Activated CD4-positive, alpha-beta T cell treated with anti-CD3 and anti-CD28 coated beads, Interleukin-2, amount 50 U/mL, for 24 hours (primary cell): ENCODE measurements at places on chromosomes 16 and 17.

DNA sequence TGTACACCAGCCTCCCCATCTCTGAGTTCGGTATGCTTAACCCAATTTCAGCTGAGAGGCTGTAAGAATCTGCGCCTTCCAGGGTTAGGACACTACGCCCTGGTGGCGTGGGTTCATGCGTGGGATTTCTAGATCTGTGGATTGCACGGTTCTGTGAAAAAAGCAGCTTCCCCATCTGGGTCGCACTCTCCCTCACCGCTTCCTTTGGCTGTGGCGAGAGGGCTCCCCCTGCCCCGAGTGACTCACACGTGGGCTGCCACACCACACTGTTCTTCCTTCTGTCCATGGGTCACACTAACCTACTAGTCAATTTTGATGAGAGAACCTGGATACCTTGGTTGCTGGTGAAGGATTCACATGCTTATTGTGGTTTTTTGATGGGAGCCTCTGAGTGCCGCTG is 256.0 kb upstream of the MAF start:
- no peak for DNase-seq

DNA sequence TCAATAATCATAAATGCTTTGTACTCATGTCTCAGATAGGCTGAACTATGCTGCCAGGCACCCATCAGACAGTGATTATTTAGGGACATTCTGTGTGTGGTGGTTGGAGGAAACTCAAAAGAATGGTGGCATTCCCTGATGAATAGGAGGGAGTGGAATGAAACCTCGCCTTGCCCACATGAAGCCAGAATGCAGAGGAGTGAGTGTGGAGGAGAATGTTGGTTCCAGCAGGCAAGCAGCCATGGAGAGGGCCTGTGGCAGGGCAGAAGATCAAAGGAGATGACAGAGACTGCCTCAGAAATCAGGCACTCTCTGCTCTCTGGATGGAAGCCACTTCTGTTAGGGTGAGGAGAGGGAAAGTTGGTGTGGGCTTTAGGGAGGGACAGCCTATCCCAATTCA is 22.5 kb downstream of the KCTD19 start:
- no peak for DNase-seq

DNA sequence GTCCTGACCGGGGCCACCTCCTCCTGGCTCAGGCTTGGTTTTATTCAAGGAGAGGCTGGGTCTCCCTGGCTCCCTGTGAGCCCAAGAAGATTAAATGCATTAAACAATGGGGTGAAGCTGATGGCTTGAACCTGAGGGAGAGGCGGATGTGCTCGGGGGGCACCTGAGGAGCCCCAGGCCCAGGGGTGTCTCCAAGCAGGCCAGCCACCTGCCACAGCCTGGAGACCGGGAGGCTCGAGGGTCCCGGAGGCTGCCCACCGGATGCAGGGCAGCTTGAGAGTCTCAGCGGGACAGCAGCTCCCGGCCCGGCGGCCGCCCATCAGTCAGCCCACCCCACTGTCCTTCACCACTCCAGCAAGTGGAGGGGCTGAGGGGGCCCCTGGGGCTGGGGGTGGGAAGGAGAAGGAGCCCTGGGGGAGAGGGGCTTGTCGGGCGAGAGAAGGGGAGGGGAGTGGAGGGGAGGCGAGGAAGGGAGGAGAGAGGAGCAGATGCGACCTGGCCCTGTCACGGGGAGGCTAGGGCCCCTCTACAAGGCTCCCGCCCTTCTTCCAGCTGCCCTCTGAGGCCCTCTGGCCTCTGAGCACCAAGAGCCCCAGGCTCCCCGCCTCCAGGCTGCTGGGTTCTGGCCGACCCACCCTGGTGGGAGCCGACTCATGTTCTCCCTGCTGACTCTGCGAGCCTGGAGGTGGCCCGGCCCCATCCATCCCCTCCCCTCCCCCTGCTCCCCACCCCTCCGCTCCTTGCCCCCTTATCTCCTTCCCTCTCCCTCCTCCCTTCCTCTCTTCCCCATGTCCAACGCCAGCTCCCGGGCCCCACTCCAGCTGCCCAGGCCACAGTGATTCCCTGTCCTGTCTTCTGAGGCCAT is 13.2 kb downstream of the CD7 start:
- no peak for DNase-seq

- peak; percentile 23 for DNase-seq
These were observed 2.5 kb downstream of the ALOX15B start for GRCh38 chr17:8041249-8041928.

GRCh38 chr16:53085931-53086421 is 31.2 kb downstream of the CHD9 start:
- no peak for DNase-seq

DNA sequence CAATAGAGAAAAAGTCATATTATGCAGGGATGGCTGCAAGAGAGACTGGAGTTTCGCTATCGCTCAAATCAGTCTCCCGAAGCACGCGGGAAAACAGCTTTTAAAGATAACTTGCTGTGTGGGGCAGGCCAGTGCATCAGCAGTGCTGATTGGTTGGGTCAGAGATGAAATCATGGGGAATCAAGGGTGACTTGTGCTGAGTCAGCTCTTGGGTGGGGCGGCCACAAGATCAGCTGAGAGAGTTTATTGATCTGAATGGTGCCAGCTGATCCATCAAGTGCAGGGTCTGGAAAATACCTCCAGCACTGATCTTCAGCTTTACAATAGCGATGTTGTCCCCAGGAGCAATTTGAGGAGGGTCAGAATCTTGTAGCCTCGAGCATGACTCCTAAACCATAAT is 430.5 kb downstream of the RBFOX1 start:
- no peak for DNase-seq

- DNase-seq = no peak
These were observed 83.3 kb downstream of the NOG start for GRCh38 chr17:56676810-56677209.

DNA sequence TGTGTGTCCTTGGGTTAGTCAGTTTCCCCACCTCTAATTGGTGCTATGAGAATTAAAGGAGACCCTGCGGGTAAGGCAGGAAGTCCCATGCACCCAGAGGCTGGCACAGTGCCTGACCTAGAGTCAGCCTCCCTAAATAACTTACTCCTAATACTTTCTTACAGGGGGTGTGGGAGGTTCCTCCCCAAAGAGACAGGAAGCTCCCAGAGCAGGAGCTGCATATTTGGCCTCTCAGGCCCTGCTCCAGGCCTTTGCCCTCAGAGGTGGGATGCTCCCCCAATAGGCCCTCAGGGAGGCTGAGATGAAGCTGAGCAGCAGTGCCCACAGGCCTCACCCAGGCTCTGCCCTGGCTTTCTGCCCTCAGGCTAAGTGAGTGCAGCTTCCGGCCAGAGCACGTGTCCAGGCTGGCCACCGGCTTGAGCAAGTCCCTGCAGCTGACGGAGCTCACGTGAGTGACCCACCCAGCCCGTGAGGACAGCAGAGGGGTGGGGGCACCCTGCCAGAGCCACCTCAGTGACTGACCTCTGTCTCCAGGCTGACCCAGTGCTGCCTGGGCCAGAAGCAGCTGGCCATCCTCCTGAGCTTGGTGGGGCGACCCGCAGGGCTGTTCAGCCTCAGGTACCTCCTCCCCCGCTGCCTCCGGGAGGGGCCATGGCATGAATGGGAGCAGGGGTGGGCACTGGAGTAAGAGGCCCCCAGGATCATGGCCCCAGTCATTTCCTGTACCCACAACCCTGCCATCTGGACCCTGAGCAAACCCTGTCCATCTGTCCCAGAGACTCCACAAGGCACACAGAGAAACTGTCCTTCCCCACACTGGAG is 31.1 kb upstream of the CPNE2 start:
- DNase-seq = no peak

GRCh38 chr17:56011406-56012131 is 141.7 kb upstream of the ANKFN1 start:
- DNase-seq = no peak

DNA sequence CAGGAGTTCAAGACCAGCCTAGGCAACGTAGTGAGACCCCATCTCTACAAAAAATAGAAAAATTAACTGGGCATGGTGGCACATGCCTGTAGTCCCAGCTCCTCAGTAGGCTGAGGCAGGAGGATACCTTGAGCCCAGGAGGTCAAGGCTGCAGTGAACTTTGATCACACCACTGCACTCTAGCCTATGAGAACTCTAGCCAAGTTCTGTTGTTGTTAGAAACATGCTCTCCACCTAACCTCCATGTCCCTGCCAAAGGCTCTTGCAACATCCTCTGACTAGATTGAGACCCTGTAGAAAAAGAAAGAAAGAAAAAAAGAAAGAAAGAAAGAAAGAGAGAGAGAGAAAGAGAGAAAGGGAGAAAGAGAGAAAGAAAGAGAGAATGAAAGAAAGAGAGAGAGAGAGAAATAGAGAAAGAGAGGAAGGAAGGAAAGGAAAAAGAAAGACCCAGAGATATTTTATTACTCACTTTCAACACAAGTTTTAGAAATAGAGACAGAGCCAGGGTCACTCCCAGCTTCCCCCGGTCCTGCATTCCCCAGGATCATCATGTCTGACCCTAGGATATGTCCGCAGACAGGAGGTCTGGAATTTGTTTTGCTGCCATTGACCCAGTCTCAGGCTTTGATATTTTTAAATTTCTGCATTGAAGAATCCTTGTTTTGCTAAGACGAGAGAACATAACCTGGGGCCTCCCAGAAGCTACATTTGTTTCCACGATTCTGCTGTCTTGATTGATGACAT is 376.5 kb upstream of the CDH5 start:
- DNase-seq = no peak

DNA sequence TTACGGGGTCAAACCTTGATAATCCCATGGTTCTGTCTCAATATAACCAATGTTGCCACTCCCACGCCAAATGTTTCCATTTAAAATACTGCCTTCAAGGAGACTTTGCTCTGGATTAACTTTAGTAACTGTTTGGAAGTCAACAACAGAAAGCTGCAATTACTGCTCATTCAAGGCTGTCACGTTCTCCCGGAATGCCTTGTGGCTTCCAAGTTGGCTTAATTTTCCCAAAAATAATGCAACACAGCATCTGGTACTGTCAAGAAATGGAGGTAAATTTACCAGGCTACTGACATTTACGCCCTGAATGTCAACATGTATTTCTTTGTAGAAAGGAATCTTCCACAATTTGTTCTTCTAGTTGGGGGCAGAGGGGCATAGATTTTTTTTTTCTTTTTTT is 38.2 kb downstream of the GPRC5B start:
- DNase-seq = no peak

DNA sequence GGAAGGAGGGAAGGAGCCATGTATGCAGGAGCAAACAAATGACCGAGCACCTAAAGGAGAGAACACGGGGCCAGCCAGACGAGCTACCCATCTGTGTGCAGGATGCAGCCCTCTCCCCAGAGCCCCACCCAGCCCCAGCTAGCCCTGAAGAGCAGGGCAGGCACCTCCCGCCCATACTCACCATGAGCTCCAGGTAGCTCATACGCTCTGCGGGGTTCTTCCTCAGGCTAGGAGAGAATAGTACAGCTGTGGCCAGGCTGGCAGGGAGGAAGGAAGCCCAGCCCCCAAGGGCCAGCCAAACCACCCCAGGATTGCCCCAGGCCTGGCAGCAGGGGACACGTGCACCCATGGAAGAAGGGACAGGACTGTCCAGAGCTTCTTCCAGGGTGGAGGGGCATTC is 81.9 kb downstream of the KCNJ18 start:
- DNase-seq = no peak

GRCh38 chr17:9342225-9342624 is 233.4 kb downstream of the STX8 start:
- no peak for DNase-seq

- DNase-seq = no peak
These were observed 51.6 kb upstream of the CRISPLD2 start for GRCh38 chr16:84768061-84768807.

GRCh38 chr17:54982399-54982798 is 13.8 kb downstream of the STXBP4 start:
- no peak for DNase-seq

DNA sequence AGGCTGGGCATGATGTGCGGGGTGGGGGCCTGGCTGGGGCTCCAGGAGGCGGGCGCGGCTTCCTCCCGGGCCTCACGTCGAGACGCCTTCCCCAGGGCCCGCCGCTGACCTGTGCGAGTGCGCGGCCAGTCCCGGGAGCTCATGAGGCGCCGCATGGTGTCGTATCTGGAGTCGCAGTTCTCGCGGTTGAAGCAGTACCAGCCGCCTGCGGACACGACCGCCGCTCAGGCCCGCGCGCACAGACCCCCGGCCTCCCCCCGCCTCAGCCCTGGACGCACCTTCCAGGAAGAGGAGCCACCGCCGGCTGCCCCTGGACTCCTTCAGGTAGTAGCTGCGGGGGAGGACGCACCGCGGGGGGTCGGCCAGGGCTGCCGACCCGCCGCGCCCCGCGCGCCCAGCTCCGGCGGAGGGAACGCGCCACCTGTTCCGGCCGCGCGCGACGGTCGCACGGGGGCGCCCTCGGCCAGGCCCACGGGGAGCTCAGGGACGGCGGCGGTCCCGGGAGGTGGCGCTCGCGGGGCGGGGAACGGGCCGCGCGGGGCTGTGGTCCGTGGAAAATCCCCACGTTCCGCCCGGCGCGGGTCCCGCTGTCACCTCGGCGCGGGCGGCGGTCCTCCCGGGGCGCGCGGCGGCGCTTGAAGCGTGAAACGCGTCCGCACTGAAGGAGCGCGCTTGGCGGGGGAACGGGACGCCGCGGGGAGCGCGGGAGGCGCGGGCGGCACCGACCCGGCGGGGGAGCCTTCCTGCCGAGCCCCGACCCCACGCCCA is 1.4 kb downstream of the NOTUM start:
- DNase-seq = peak; percentile 57

GRCh38 chr17:3529817-3530741 is 27.5 kb downstream of the TRPV3 start:
- no peak for DNase-seq

DNA sequence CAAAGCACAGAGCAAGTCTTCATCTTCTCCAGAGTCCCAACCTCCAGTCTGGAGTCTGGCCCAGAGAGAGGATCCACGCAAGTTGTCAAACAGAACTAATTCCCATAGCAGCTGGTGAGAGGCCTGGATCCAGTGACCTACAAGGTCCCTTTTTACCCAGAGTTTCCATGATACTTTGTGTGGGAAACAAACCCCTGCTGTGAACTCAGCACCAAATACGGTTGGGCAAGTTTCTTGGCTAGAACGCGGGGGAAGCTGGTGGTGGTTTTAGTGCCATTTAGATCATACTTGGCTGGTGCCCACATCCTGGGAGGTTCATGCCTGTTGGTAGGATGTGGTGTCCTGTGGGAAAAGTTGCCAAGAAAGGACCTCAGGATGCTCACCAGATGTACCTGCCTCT is 18.1 kb downstream of the TMC7 start:
- no peak for DNase-seq

DNA sequence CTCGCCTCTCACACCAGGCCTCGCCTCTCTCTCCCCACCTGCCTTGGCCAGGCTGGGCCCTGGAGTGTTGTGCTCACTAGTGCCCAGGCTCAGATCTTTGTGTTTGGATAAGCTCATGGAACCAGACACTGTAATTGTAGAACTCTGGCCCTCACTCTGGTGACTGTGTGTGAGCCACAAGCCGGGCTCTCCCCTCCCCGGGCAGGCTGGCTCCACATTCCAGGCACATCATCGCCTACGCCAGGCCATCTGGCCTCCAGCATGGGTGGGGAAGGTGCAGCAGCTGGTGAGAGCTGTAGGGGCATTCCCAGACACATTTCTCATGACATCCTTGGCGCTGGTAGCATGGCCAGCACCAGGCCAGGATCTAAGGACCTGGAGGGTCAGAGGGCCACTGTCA is 202.3 kb downstream of the RAB11FIP4 start:
- DNase-seq = no peak

- no peak for DNase-seq
These were observed 14.7 kb upstream of the ZG16 start for GRCh38 chr16:29763326-29763725.
